NK-92 treated with Interleukin-12 subunit alpha and Interleukin-12 subunit beta, amount 100 ng/mL, for 24 hours (cell line): ENCODE measurements at places on chromosomes 6 and 20.
A peak's percentile ranks its signal among the peaks of the same experiment; 100 is the strongest.

DNA sequence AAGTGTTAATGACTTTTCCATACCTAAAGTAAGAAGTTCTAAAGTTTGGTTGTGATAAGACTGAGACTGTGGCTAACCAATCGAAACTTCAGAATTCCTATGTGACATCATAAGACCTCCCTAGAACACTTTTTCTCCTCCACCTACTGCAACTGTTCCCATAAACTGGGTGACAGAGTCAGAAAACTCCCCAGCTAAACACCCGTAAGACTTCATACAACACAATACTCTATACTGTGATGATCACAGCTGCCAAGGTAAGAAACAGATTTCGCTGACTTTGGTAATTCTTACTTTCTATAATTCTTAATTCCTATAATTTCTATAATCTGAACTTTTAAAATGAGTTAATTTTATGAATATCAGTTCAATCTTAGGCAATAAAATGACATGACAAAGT, at the start of gene PLN:
Gene PLN, plus strand, starts transcription at position 161 of the 400 bp plus-strand sequence. CDS start 10,626 bp downstream, outside the sequence.
- no peak for DNase-seq

- peak; percentile 100 for DNase-seq
These were observed at the start of gene NFYA for GRCh38 chr6:41072836-41073202. NFYA (plus strand) TSS chr6:41072974; CDS start chr6:41079090, 6,116 bp downstream.

DNA sequence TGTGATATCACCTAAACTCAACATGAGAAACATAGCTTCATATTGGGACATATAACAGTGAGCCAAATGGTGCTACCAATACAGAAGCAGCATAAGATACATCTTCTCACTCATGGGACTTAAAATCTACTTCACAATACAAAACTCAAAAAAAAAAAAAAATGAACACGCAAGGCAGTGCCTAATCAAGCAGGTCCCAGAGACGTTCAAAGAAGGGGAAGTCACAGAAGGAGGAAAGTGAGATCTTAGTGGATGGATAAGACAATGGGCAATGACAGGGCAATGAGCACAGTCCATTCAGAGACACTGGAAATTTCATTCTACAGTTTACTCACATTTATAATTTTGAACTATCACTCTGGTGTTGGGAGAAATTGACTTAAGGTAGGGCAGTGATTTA, 88.3 kb downstream of the FAM50B start:
- DNase-seq = no peak

- no peak for DNase-seq
These were observed 40.8 kb downstream of the CHMP4B start for GRCh38 chr20:33851842-33852466.

GRCh38 chr6:39932386-39932910, 1.8 kb downstream of the MOCS1 start:
- DNase-seq = no peak

DNA sequence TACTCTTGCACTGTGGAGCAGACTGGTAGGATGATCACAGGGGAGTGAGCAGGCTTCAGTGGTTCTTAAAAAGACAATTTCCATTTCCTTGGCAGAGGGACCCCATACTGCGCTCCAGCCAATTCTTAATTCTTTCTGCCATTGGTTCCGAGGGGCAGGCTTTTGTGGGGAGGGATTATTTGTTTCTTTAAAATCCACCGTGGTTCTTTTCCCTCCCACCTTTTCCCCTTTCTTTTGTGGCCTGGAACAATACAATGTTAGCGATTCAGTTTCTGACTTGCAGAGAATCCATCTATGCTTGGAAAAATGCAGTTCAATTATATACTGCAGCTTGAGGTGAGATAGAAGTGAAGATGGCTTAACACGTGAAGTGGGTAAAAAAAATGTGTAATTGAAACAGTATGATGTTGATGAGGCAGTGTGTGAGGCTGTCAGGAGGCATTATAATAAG, 379.0 kb upstream of the FLRT3 start:
- no peak for DNase-seq

GRCh38 chr6:44696686-44697085, 309.2 kb downstream of the CDC5L start:
- no peak for DNase-seq

DNA sequence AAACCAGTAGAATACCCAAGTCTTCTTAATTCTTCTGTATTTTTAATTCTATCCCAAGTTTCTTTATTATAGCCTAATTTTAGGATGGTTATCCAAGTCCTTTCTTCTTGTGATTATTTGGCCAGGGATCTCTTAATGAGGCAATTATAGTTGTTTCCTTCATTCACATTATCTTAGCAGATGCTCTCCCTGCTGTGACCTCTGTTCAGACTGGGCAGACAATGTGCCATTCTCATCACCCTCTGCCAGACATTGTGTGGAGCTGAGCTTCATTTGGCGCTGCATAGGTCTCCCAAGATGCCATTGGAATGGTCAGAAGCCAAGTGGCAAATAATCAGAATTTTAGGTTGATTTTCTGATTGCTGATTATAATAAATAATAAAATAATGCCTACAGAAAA, 79.4 kb downstream of the LIN28B start:
- DNase-seq = no peak

- DNase-seq = no peak
These were observed 248.0 kb downstream of the PHF3 start for GRCh38 chr6:63883597-63883996.

DNA sequence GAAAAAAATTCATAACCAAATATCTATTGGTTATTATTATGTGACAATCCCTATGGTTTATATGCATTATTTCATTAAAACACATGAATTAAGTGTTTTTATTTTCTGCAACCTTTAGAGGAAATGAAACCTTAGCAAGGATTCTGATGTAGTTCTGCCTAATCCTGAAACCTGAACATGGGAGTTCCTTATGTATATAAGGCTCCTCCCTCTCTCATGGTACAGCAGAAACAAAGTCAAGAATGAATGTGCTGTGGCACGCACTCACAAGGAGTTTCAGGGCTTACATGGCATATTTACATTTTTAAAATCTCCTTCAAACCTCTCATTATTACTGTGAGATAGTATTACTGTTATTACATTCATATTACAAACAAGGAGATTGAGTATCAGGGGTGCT, 426.4 kb upstream of the CITED2 start:
- no peak for DNase-seq

DNA sequence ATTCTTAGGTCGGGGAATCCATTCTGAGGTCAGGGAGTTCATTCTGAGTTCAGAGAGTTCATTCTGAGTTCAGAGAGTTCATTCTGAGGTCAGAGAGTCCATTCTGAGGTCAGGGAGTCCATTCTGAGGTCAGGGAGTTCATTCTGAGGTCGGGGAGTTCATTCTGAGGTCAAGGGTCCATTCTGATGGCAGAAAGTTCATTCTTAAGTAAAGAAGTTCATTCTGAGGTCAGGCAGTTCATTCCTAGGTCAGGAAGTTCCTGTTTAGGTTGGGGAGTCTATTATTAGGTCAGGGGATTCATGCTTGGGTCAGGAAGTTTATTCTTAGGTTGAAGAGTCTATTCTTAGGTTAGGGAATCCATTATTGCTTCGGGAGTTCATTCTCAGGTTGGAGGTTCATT, 16.5 kb upstream of the NXT1 start:
- peak; percentile 26 for DNase-seq

DNA sequence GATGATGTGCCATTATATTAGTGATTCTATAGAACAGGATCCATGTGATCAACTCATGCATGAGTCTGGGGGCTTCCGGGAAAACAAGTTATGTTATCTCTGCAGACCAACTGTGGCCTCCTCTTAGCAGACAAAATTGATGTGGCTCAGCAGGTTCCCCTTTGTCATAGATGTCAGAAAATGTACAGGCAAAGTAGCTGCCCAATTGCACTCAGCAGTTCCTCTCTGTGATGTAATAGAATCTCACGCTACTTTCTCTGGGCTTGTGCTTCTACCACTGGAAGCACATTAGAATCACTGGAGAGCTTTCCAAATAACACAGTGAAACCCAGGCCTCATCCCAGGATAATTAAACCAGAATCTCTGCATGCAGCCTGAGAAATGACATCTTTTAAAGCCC, 253.1 kb downstream of the SLC24A3 start:
- DNase-seq = no peak

- peak; percentile 25 for DNase-seq
These were observed 37.3 kb upstream of the BTN3A2 start for GRCh38 chr6:26327450-26328264.

DNA sequence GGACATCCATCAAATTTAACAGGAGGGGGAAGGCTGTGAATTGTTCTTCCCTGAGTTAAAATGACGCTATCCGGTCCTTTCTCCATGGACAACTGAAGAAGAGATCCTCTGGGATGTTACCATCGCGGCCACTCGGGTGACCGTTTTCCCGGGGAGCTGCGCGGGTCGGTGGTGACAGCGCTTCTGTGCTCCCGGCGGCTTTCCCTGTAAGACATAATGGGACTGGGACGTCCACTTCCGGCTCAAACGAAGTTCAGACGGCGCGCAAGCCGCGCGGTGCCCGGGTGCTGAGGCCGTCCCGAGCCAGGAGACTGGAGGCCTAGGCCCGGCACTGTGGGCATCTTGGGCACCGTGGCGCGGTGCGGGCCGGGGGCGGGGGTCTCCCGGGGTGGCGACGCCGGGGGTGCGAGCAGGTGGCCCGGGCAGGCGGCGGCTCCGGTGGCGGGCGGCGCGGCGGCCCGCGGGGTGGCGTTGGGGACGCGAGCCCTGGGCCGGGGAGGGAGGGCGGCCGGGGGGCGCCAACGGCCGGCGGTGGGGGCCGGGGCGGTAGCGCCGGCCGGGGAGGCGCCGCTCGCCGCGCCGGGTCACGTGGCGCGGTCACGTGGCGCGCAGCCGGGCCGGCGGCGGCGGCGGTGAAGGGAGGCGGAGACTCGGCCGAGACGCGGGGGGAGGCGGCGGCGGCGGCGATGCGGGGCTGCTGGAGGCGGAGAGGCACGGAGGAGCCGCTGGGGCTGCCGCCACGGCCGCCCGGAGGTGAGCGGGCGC, 63.6 kb downstream of the GTF2H5 start:
- peak; percentile 47 for DNase-seq

DNA sequence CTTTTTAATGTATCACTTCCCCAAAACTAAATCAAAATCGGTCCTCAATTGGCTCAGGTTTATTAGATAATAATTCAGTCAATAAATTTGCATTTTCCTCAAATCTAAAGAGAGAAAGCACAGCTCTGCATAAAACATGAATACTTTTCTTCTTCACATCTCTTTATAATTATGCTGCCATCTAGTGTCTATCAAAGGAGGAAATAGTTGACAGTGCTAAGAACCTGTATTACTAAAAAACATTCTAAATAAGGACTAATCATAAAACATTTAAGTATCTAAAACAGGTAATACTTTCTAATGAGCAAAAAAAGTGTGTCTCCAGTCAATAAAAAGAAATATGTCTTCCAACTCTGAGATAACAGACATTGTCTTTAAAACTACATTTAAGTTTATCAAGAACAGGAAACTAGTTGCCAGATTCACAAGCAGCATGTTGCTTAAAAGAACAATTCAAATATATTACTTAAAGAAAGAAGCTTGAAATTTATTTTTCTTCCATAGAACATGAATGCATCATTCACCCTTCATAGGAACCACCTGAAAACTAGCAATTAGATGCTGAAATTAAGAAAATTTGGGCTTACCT, 56.5 kb upstream of the DST start:
- DNase-seq = no peak

- peak; percentile 60 for DNase-seq
These were observed 77.4 kb downstream of the PRDM1 start for GRCh38 chr6:106163446-106163965.

DNA sequence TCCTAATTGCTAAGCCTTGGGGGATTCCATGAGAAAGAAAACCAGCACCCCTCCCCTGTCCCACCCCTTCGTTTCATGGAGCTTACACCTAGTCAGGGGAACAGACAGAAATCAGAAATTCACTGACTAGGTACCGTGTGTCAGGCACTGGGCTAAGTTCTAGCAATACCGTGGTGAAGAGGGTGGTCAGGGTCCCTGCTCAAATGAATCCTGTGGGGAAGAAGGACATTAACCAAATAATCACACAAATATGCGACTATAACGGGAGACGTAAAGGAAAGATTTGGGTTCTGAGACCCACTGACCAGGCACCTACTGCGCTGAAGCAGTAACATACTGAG, 65.1 kb upstream of the TOP1 start:
- no peak for DNase-seq

DNA sequence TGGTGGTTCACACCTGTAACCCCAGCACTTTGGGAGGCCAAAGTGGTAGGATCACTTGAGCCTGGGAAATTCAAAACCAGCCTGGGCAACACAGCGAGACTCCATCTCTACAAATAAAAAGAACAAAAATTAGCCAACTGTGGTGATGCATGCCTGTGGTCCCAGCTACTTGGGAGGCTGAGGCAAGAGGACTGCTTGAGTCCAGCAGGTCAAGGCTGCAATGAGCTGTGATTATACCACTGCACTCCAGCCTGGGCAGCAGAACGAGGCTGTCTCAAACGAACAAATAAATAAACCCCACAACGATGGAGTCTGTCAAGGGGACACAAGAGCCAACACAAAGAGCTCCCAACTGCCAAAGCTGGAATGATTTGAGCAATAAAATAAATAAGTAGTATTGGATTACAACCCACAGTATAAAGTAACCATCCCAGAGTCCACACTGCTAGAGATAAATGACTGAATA, 13.5 kb downstream of the ZMYND8 start:
- DNase-seq = no peak

DNA sequence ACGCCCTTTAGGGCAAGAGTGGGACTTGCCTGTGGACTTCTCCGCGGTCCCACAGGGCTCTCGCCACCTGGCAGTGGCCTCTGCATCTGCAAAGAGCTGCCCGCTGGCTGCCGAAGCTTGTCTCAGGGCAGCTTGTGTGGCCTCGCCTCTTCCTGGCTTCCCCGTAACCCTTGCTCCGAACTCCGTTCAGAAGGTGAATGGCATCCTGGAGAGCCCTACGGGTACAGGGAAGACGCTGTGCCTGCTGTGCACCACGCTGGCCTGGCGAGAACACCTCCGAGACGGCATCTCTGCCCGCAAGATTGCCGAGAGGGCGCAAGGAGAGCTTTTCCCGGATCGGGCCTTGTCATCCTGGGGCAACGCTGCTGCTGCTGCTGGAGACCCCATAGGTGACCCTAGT, 3.0 kb downstream of the RTEL1 start:
- no peak for DNase-seq

DNA sequence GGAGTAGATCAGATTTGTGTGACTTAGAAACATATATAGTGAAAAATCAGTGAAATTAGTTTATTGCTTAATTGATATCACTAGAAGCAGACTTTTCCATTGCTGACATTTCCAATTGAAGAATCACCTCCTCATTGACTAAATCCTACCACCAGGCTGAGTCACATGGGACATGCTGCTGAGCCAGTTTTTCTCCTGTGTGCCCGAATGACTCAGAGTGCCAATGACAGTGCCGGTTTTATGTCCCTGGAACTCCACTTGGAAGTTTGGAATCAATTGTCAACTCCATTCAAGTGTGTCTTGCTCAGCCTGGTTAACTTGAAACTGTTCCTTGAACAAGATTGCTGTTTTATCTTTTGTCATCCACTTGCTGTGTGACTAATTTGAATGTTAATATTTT, 316.1 kb upstream of the PRDM1 start:
- no peak for DNase-seq

- no peak for DNase-seq
These were observed 66.6 kb downstream of the NHLRC1 start for GRCh38 chr6:18055714-18056382.

GRCh38 chr20:36988494-36988966, 37.0 kb upstream of the SAMHD1 start:
- DNase-seq = no peak

- DNase-seq = no peak
These were observed 44.2 kb upstream of the SNAP25 start for GRCh38 chr20:10174400-10174799.
